ENCODE measurements at places on chromosomes 5 and 9. TPM values are rescaled to one million over a fixed set of nuclear protein-coding genes. Genes with fewer than 3 reads are reported as not detected.

SMIM33 gene
- polyA plus RNA-seq = not detected

DNA sequence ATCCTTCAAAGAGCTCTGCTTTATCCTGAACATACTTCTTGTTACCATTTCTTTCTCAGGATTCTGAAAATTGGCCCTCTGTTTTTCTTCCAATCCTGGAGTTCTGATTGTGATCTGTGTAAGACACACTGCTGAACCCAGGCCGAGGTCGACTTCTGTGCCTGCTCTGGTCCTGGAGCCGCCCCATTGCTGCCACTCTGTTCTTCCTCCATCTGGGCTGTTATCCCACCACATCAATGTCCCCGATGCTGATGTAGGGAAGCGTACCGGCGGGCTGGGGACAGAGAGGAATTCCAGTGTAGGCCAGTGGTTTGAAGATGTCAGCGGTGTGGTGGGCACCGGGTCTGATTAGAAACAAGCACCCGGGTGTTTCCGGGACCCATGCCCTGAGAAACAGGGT is 102.5 kb downstream of the LIFR start:
- no peak for DNase-seq

- no peak for DNase-seq
These were observed 3.0 kb downstream of the LECT2 start for GRCh38 chr5:135951807-135952206.

SVEP1 gene
- polyA plus RNA-seq = 1.5 TPM

DNA sequence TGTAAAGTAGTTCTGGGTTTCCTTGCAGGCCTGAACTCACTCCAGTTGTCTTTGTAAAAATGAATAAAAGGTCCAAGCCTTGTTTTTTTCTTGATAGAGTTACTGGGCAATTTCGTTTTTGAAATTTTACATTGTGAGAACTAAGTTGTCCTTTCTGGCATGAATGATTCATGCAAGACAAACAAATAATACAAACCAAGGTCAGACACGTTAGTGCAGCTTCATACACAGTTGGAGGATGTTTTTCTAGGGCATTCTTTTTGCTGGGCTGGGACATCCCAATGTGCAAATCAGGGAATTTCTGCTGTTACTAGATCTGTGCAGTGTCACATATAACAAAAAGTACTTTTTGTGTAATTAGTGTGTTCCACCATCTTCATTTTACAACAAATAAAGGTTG is 96.0 kb downstream of the MEGF10 start:
- no peak for DNase-seq

DNA sequence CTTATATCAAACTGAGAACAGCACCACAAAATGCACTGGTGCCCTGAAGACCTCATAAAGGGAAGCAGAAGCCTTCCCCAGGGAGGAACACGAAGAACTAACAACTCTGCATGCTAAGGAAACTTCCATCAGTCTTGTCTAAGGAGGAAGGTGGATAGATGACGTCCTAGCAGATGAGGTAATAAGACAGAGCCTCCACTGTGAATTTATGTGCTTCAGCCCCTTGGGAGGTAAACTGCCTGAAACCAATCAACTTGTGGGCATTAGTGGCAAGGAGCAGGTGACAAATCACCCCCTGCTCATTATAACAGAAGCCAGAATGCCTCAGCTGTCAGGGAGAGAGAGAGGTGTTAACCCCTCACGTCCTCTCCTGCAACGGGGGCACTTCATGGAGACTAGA is 48.9 kb upstream of the SPIN1 start:
- no peak for DNase-seq

- no peak for DNase-seq
These were observed 133.7 kb downstream of the ROR2 start for GRCh38 chr9:91816356-91816755.

BHMT2 gene
- polyA plus RNA-seq = not detected

NEUROG1 gene
- not detected for polyA plus RNA-seq

DNA sequence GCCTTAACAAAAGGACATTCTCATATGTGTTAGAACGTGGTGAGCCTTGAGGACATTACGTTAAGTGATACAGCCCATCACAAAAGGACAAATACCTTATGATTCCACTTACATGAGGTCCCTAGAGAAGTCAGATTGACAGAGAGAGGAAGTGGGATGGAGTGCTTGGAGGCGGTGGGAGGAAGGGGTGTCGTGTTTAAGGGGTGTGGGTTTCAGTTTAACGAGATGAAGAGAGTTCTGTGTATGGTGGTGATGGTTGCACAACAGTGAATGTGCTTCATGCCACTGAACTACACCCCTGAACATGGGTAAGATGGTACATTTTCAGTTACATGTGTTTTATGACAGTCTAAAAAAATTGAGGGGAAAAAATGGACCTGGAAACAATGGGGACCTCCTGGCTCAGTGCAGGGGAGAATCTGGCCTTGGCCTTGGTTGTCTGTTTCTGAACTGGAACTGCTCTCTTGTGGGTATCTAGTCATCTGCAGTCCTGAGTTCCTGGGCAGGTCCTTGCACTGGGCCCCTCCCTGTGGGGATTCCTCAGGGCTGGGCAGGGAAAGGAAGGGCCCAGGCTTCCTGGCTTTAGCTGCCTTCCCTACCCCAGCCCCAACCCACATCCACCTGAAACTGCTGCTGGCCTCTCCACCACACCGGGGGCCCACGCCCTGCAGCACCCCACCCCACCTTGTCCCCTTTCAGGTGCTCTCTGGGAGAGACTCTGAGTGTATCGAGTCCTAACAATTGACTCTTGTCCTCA is 17.8 kb downstream of the LRRC8A start:
- no peak for DNase-seq

DNA sequence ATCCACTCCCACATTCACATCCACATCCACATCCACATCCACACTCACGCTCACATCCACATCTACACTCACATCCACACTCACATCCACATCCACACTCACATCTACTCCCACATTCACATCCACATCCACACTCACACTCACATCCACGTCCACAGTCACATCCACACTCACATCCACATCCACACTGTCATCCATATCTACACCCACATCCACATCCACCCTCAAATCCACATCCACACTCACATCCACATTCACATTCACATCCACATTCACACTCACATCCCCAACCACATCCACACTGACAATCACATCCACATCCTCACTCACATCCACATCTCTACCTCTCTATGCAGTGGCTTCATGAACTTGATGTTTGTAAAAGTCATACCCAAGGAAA is 190.5 kb downstream of the IRX1 start:
- no peak for DNase-seq

DNA sequence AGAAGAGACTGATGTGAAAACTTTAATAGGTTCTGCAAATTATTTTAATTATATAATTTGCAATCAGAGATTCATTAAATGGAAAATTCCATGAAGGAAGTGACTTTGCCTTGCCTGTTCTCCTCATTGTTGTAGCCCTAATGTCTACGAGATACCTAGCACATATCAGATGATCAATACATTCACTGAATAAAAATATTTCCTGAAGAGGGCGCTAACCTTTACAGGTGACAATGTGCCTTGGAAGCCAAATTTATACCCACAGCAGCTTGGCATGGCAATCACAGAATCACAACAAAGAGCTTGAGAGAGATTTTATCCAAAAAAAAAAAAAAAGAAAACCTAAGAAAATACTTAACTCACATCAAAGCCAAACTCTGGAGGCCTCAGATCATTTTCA is 17.4 kb downstream of the HAUS6 start:
- peak; percentile 23 for DNase-seq

GRCh38 chr5:178832618-178833201 is 27.0 kb upstream of the ZNF354B start:
- no peak for DNase-seq

- no peak for DNase-seq
These were observed 44.0 kb downstream of the NFIB start for GRCh38 chr9:14269916-14270315.

- peak; percentile 41 for DNase-seq
These were observed 2257.5 kb upstream of the C9orf72 start for GRCh38 chr9:29830821-29831220.

DNA sequence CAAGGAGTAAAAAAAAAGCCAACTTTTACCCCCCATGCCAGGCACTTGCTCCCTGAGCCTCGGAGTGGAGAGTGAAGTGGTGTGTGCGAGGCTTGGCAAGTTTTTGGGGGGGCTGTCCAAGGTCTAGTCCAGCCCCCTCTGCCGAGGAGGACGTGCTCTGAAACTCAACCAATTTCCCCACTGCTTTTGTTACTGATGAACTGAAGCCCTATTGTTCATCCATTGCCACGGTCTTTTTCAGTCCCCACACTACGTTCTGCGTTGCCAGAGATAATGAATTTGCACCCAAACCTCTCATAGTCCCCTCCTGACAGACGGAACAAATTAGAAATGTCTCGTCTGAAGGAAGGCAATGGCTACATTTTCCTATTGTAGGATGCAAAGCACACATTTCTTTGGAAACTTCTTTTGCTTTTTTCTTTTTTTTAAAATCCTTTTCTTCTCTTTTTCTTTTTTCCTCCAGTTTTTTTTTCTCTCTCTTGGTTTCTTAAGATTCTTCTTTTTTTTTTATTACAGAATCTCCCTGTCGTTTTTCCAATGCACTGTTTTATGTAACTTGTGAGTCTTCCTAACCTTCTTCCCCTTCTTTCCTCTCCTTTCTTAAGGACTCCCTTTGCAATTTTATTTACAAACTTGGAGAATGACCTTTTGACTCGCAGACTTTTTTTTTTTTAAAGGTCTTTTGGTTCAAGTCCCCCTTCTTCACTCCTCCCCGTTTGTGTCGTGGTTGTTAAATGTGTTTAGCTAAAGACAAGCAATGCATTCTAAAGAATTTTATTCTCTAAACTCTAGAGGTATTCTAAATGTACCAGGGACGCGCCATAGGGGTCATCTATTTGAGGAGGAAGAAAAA is 209.5 kb downstream of the MEF2C start:
- DNase-seq = no peak

DNA sequence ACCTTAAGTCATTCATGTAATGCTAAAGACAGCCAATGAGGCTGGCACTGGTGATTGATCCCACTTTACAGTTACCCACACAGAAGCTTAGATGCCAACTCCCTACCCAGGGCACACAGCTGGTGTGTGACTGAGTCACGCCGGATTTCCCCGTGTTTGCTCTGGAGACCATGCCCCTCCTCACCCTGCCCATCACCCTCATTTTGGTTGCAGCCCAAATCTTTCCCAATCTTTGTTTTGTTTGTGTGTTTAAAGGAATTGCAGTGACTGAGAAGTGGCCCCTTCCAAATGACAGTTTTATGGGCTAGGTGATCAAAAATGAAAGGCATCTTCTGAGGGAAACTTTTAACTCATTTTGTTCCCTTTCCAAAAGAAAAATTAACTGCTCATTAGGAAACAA is 10.9 kb downstream of the FBXL7 start:
- no peak for DNase-seq

GRCh38 chr5:55856516-55857246 is 5.5 kb downstream of the IL31RA start:
- DNase-seq = no peak

DNA sequence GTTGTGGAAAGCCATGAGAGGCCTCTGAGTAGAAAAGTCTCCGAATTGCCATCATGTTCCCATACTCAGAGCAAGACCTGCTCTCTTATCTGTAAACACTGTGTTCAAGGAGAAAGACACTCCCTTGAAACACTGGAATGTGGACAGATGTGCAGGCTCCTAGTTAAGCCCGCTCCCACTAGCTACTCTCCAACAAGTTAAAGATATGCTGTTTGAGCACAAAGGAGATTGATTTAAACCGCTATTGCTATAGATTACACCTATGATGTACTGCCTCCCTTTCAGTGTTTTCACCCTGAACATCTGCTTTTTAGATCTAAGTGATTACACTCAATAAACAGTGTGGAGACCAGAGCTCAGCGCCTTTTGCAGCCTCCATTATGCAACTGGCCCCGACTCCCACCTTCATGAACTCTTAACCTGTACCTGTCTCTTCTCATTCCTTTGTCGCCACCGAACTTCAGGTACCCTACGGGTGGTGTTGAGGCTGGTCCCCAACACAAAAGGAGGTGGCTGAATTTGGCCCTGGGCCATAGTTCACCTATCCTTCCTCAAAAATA is 47.5 kb downstream of the TMEM245 start:
- no peak for DNase-seq

- DNase-seq = no peak
These were observed 24.7 kb upstream of the TMEM171 start for GRCh38 chr5:73095564-73096238.

MPDZ gene
- 19.5 TPM for polyA plus RNA-seq

GRCh38 chr5:126814721-126815404 is 37.9 kb downstream of the LMNB1 start:
- no peak for DNase-seq

MZB1 gene
- polyA plus RNA-seq = 0.09 TPM

DNA sequence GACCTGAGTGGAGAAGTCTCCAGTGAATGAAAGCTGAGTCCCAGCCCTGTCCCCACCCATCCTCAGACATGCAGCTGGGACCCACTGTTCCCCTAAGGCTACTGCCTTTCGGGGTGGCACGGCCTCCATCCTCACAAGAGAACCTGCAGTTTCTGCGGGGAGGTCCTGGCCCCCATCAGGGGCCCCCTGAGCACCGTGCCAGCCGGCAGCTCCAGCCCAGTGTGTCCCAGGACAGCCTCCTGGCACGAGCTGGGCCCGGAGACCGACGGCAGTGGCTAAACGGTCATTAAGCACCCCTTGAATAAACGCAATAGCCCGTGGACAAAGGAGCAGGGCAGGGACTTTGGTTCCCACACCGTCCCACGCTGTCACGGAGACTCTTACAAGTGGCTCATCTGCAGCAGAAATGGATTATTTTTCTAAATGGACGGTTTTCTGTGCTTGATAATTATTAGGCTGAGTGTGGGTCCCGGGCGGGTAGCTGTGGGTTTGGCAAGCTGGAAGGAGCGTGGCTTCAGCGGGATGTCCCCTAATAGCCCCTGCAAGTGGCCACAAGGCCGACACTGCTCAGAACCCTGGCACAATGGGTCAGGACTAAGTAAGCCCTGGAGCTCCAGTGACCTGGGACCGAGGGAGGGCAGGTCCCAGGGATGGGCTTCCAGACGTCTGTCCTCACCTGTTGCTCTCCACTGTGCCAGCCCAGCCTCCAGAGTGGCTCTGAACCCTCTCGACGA is 17.4 kb downstream of the FAM78A start:
- no peak for DNase-seq

DNA sequence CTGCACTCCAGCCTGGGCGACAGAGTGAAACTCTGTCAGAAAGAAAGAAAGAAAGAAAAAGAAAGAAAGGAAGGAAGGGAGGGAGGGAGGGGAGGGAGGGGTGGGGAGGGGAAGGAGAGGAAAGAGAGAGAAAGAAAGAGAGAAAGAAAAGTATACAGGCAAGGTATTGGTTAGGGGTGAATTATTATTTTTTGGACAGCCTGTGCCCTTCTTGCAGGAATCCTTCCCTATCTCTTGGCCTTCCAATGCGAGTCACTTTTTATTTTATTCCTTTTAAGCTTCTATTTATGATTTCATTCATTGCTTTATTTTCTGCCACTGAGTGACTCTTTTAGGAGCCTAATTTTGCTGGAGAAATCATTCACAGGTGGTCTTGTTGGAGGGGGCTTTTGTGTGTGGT is 98.7 kb downstream of the PDE8B start:
- DNase-seq = no peak

MARCHF6 gene
- polyA plus RNA-seq = 47.5 TPM

DNA sequence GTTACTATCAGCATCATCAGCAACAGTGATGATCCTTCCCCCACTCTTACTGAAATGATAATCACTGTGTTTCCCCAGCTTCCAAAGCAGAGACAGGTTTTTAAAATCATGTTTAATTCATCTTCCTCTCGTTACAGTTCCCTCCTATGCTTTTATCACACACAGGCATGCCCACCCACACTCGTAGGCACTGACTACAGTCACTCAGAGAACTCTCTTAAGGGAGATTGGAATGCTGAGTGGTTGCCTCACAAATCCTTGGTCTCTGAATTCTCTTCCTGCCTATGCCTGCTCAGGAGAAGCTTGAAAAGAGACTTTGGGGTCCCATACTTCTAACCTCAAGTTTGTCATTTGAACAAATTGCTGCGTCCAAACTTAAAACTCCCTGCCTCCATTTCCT is 179.2 kb downstream of the FRMD3 start:
- no peak for DNase-seq

CENPP gene
- 5.5 TPM for polyA plus RNA-seq
